ENCODE measurements at places on chromosomes 16 and 17.

DNA sequence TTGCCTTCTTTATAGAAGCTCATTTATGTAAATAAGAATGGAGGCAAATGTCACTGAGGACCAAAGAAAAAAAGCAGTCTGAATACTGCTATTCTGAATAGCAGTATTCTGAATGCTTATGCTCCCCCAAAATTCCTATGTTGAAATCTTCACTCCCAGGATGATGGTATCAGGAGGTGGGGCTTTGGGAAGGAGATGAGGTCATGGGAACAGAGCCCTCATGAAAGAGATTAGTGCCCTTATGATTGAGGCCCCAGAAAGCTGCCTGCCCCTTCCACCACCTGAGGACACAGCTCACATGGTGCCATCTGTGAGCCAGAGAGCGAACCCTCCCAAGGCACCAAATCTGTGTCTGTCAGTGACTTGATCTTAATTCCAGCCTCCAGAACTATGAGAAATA lies 28.8 kb downstream of the HEATR6 start:
- DNase-seq, result no peak

- DNase-seq, result no peak
These were observed 19.1 kb upstream of the HEXD start for GRCh38 chr17:82399041-82399441.

- no peak for DNase-seq
These were observed 19.4 kb downstream of the CFDP1 start for GRCh38 chr16:75413951-75414350.

GRCh38 chr17:47252209-47252608 lies 1.4 kb upstream of the ITGB3 start:
- DNase-seq, result no peak

DNA sequence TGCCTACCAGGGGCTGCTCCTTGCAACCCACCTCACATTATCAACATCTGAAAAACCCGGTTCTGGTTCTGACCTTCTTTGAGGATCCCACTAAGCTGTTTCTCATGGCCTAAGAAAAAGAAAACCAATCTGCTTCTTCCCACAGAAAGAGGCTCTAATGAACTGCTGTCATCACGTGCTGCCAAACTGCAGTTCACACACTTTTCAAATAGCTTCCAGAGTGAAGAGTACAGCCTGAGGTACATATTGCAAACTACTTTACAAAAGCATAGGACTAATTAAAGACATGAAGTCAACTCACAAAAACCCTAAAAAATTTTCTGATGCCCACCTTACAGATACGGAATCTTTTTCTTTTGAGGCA lies 36.7 kb downstream of the SMG6 start:
- DNase-seq, result no peak

GRCh38 chr16:1538804-1539520 lies 5.5 kb downstream of the TMEM204 start:
- peak; percentile 51 for DNase-seq

- DNase-seq, result no peak
These were observed 230.7 kb downstream of the BCAS3 start for GRCh38 chr17:60908324-60908723.

- peak; percentile 82 for DNase-seq
These were observed at the start of gene TMC8 for GRCh38 chr17:78130437-78131101. Gene TMC8, plus strand, starts transcription at chr17:78130771. Its CDS starts 818 bp downstream, at chr17:78131589.

DNA sequence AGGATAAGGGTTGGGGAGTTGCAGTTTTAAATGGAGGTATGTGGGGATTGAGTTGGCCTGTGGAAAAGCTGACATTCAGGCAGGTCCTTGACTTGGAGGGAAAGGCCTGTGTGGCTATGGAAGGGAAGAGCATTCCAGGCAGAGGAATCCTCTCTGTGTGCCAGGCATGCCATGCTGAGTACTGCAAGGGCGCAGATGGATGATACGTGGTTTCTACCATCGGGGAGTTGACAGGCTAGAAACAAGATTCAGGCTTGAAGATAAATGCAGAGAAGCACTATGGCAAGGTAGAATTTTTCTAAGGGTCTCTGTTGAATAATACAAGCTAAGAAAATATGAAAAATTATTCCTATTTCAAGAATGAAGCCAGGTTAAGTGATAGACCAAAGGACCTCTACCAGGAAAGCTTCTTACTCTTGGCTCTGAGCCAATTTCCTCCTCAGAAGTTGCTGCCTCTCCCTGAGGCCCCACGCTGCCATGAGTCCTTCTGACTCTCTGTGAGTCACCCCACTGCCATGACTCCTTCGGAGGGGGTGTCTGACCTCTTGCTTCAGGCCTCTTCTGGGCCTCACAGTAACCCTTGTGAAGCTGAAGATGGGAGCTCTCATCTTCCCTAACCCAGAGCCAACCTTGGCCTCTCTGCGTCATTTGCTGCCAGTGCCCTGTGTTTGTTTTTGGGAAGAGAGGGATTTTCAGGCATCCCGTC lies 75.8 kb downstream of the WNT3 start:
- DNase-seq, result peak; percentile 8

- no peak for DNase-seq
These were observed 82.3 kb downstream of the CMIP start for GRCh38 chr16:81526935-81527334.

DNA sequence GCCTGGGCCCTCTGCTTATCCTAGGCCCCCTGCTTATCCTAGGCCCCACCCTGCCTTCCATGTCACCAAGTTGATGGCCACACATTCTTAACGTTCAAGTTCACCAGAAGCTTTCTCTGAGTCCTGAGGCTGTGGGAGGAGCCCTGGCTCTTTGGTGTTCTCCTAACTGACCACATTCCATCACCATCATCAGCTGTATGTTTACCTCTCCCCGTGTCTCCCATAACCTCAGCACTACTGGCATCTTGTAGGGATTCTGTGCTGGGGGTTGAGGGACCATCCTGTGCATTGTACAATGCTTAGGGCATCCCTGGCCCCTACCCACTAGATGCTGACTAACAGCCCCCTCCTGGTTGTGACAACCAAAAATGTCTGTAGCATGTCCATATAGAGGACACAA lies 99.3 kb downstream of the NDE1 start:
- DNase-seq, result no peak

GRCh38 chr17:66713533-66714042 lies 121.3 kb upstream of the CACNG5 start:
- peak; percentile 9 for DNase-seq

DNA sequence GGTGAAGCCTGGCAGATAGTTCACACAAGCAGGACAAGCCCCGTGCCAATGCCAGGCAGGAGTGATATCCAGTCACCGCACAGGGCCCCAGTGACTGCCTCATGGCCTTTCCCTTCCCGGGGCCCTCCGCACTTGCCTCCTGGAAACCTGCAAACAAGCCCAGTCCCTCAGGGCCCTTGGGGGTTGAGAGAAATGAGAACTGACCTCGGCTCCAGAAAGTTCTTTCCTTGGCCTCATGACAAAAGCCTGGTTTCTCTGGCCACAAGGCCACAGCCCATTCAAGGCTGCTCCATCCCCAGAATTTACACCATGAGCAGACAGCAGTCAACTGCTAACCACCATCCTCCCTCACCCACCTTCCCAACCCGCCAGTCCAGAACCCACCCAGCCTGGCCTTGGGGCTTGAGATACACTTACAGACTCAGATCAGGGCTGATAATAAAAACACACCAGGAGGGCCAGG lies 77.6 kb downstream of the CCDC182 start:
- no peak for DNase-seq

- DNase-seq, result no peak
These were observed 15.9 kb downstream of the POLR3E start for GRCh38 chr16:22312897-22313781.

DNA sequence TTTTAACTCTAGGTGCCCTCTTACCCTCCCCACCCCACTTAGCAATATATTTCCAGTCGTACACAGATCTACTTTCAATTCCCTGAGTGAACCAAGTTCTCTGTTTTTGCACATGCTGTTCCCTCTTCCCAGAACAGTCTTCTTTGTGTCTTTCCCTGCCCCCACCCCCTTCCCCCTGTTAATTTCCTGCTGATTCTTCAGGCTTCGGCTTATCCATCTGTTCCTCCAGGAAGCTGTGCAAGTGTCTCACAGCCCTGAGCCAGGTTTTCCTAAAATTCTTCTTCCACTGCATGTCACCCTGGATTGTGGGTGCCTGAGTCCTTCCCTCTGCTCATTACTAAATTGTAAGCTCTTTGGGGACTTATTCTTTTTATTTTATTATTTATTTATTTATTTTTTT lies 12.4 kb upstream of the SPOP start:
- no peak for DNase-seq

- no peak for DNase-seq
These were observed 193.6 kb downstream of the CCDC182 start for GRCh38 chr17:57551321-57552079.

- no peak for DNase-seq
These were observed 57.9 kb upstream of the CES5A start for GRCh38 chr16:55933038-55933437.

DNA sequence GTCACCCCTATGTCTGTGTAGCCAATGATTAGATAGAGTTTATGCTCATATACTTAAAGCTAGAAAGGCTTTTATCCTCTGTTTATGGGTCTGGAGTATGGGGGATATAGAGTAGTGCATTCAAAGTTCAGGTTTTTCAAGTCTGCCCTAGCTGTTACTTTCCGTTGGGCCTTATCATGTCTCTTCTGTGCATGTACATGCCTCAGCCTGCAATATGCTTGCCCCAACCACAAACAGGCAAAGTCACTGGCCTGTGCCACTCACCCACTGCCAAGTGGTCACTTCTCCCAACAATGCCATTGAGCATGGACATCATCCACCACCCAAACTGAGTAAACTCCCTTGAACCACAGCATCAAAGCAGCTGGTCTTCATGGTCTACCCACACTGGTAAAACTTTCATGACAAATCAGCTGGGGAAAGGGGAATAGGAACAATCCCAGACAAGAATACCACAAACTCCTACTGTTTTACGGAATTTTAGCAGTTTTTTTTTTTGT lies 70.3 kb upstream of the C17orf78 start:
- no peak for DNase-seq

DNA sequence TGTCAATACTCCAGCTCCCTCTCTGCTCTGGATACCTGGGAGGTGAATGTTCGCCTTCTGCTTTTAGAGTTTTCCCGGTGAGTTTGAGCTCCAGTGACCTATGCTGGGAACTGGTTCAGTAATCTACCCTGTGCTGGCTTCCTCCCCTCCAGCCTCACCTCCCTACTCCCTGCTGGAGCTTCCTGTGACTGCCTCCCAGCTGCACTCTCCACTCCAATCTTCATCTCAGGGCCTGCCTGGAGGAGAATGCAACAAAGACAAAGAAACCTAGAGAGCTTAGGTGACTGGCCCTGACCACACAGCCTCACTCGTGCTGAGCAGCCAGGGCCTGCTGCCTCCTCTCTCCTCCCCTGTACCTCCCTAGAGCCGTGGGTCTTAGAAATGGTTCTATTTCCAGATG lies 101.6 kb upstream of the FOXF1 start:
- no peak for DNase-seq

DNA sequence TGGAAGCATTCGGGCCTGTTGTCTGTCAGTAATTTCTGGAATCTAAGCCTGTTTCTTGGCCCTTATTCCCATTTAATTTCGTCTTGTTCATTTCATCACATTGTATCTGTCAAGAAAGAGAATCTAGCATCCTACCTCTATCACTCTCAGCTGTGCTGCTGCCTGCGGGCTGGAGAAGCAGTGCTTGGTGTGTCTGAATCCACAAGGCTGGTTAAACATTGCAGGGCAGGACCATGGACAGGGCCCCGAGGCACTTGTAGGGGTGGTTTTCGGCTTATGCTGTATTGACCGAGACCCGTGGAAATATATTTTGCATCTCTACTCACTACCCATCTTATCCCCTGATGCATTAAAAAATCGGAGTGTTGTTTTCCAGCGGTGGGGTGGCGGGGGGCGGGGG lies 3.1 kb downstream of the RAB11FIP4 start:
- peak; percentile 47 for DNase-seq

- no peak for DNase-seq
These were observed 52.7 kb upstream of the ZNF629 start for GRCh38 chr16:30839523-30840227.

- no peak for DNase-seq
These were observed 45.1 kb upstream of the TOX3 start for GRCh38 chr16:52591934-52592592.

DNA sequence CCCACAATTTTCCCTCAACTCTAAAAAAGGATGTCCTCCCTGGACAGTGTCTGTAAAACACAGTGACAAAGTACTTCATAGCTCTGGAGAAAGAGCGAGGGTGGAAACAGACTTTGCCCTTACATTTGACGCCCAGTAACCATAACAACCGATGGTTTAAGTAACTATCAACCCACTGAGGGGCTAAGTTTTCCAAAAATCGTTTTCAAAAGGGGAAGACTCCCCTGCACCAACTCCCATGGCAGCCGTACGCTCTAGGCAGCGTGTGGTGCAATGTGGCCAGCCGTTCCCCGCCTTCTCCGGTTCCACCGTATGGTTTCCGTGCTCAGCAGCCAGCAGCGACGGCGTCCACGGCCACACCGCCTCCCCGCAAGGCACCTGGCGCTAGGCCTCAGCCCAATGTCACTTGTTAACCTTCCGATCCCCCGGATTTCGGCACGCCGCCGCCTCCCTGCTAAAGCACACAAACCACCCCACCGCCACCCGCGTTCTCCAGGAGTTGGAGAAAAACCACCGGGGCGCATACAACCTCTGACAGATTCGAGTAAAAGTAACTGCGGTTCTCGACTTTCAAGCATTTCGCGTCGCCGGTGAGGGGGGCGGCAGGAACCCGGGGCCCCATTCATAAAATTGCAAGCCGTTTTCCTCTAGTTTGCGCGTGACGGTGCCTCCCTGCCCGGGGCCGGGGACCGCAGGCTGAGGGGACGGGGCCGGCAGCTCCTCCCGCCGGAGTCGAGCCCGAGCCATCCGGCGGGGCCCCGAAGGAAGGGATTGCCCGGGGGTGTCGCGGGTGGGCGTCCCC lies 661 bp downstream of the TEX2 start:
- peak; percentile 65 for DNase-seq

- DNase-seq, result no peak
These were observed 31.9 kb downstream of the NMT1 start for GRCh38 chr17:45092911-45093430.

DNA sequence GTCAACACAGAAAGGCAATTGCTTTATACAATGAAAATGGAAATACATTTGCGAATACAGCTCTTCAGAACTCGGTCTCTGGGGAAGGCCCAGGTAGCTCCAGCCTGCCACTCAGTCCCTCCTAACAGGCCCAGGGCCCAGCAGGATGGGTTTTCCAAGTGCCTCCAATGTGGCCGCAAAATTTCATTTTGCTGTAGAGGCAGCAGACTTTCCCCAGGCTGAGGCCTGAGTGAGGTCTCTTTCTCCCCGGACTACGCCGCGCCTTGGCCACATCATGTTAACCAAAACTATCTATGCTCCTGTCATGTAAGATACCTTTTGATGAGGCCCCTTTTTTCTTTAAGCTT lies 606.0 kb upstream of the SALL1 start:
- no peak for DNase-seq

Data from activated naive CD8-positive, alpha-beta T cell treated with anti-CD3 and anti-CD28 coated beads for 36 hours (primary cell).